Calu3 (cell line): ENCODE measurements at places on chromosomes 11 and 22.

DNA sequence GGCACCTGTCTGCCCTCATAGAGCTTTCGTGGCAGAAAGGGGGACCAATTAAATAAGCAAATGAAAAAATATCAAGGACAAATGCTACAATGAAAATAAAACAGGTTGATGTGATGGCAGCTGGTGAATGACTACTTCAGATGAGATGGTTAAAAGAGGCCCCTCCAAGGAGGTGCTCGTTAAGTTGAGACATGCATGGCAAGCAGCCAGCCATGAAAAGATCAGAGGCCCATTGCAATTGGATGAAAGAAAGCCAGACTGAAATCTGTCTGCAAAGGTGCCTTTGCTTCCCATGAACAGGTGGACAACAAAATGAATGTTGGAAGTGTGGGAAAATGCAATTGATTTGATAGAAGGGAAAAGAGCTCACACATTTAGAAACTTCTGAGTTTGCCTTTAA, 848 bp upstream of the TRPC6 start:
- no peak overlapping the region for H3K27ac ChIP-seq
- H3K4me3 ChIP-seq: no peak overlapping the region
- no peak for DNase-seq
- no peaks in the 10 kb centered on the region for H3K4me1 ChIP-seq

DNA sequence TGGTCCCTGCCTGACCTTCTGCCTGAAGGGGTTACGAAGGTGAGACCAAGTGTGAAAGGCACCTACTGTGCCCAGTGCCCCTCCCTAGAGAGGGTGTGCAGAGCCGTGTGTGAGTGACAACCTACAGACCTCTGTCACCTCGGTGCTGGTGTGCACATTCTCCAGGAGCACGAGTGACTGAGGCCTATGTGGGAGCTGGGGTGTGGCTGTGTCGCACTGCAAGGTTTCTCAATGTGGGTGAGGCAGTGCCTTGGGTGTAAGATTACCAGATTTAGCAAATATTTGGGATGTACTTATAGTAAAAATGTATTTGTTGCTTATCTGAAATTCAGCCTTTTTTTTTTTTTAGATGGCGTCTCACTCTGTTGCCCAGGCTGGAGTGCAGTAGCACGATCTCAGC, 5.6 kb downstream of the STARD10 start:
- no peaks in the 10 kb centered on the region for H3K27me3 ChIP-seq
- H3K4me3 ChIP-seq: no peak overlapping the region
- H3K27ac ChIP-seq: no peak overlapping the region
- peaks cover 10% of the 10 kb centered on the region for H3K4me1 ChIP-seq
- no peaks in the 10 kb centered on the region for H3K36me3 ChIP-seq
- no peak for DNase-seq

GRCh38 chr11:88603091-88603867, 265.7 kb upstream of the CTSC start:
- H3K4me3 ChIP-seq: no peak overlapping the region
- H3K36me3 ChIP-seq: no peaks in the 10 kb centered on the region
- H3K27ac ChIP-seq: no peak overlapping the region

DNA sequence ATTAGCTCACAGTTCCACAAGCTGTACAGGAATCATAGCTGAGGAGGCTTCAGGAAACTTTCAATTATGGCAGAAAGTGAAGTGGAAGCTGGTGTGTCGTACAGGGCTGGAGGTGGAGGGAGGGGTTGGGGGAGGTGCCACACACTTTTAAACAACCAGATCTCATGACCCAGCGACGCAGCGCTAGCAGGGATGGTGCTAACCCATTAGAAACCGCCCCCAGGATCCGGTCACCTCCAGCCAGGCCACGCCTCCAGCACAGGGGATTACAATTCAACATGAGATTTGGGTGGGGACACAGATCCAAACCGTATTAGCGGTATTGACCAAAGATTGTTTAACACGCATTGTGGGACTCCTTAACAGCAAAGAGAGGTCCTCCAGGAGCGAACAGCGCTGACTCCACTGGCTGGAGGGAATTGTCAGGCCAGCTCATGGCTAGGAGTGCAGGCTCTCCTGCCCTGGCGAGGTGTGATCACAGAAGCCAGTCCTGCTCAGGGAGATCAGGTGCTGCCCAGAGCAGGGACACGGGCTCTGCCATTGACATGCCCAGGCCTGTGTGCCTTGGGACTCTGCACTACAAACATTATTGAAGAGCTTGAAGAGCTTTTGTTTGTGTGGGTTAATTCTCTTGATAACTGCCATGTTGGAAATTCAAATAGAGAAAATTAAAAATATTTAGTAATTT, 215.3 kb downstream of the TBC1D22A start:
- DNase-seq: no peak
- no peaks in the 10 kb centered on the region for H3K4me1 ChIP-seq
- H3K27me3 ChIP-seq: no peaks in the 10 kb centered on the region
- no peaks in the 10 kb centered on the region for H3K36me3 ChIP-seq
- H3K27ac ChIP-seq: no peak overlapping the region
- no peak overlapping the region for H3K4me3 ChIP-seq

- H3K36me3 ChIP-seq: peaks cover 100% of the 10 kb centered on the region
- H3K4me3 ChIP-seq: peak overlapping the region; percentile 90
- peaks cover 16% of the 10 kb centered on the region for H3K27me3 ChIP-seq
- DNase-seq: no peak
- H3K27ac ChIP-seq: peak overlapping the region; percentile 99
Observed at GRCh38 chr11:65425971-65426838, 3.6 kb downstream of the NEAT1 start.

DNA sequence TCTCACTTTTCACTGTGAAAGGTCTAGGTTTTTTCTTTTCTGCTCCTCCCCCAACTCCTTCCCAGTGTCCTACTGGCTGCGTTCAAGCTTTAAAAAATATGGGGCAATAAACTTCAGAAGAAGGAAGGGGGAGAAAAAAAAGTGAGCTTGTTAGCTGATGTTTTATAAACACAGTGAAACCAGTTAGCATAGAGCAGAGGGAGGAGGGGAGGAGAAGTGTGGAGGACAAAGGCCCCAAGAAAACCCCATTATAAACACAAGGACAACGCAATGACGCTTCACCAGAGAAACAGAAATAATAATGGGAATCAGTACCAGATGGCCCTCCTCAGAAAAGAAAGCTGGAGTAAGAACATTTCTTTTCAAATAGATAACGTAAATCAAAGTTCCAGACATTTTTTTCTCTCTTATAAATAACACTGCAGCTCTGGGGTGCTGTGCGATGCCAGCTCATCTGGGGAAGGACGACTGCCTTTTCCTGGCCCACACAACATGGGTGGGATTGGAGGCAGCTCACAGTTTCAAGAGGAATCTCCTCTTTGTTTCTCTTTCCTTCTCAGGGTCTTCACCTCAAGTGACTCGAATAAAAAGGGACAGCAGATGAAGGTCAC, 235.4 kb upstream of the NARS2 start:
- H3K27me3 ChIP-seq: peaks cover 47% of the 10 kb centered on the region
- no peaks in the 10 kb centered on the region for H3K4me1 ChIP-seq
- no peak overlapping the region for H3K4me3 ChIP-seq
- DNase-seq: no peak
- H3K36me3 ChIP-seq: no peaks in the 10 kb centered on the region

GRCh38 chr11:68678031-68678441, 6.3 kb upstream of the GAL start:
- no peak overlapping the region for H3K4me3 ChIP-seq
- peaks cover 15% of the 10 kb centered on the region for H3K27me3 ChIP-seq
- no peak overlapping the region for H3K27ac ChIP-seq
- no peaks in the 10 kb centered on the region for H3K36me3 ChIP-seq
- DNase-seq: no peak

DNA sequence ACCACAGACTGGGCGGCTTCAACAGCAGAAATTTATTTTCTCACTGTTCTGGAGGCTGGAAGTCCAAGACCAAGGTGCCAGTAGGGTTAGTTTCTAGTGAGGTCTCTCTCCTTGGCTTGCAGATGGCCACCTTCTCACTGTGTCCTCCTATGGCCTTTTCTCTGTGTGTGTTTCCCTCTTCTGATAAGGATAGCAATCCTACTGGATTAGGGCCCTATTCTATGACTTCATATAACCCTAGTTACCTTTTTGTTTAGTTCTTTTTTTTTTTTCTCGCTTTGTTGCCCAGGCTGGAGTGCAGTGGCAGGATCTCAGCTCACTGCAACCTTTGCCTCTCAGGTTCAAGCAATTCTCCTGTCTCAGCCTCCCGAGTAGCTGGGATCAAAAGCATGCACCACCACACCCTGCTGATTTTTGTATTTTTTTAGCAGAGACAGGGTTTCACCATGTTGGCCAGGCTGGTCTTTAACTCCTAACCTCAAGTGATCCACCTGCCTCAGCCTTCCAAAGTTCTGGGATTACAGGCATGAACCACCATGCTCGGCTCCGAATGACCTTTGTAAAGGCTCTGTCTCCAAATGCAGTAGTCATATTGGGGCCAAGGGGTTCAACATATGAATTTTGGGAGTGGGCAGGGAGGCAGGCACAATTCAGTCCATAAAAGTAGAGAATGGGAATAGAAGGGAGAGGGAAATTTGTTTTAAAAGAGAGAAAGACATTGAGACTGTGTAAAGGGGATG, 25.5 kb upstream of the NNMT start:
- H3K4me3 ChIP-seq: no peak overlapping the region

DNA sequence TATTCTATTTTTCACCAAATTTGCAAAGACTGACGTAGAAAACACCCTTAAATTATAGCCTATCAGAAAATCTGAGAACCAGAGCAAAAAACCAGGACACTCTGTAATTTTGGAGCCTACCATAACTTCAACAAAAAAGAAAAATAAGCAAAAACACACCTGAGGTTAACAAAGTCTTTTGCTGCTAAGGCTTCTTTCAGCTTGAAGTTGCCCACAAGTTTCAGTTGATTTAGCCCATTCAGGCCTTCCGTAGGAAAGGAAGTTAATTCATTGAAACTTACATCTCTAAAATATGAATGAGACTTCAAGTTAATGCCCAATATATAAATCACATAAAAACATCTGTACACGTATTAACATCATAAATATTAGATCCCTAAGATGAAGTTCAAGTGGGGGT, 10.4 kb upstream of the CCDC34 start:
- no peaks in the 10 kb centered on the region for H3K36me3 ChIP-seq
- no peaks in the 10 kb centered on the region for H3K27me3 ChIP-seq
- peaks cover 17% of the 10 kb centered on the region for H3K4me1 ChIP-seq
- H3K27ac ChIP-seq: no peak overlapping the region

DNA sequence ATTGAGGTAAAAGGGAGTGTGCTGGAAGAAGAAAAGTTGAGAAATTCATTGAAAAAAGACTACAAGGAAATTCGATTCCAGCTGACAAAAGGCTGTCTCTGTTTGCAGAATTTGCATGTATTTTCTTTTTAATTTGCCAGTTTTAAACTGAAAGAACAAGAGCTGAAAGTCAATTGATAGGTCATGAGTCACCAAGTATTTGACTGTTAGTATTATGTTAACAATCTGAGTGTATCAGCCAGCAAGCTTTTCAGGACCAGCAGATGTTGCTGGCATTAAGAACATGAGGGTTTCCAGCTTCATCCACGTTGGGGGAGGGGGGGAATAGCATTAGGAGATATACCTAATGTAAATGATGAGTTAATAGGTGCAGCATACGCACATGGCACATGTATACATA, 726.7 kb downstream of the METTL15 start:
- H3K4me1 ChIP-seq: peaks cover 55% of the 10 kb centered on the region
- peaks cover 27% of the 10 kb centered on the region for H3K36me3 ChIP-seq
- DNase-seq: peak; percentile 35
- peak overlapping the region; percentile 96 for H3K27ac ChIP-seq
- no peaks in the 10 kb centered on the region for H3K27me3 ChIP-seq

DNA sequence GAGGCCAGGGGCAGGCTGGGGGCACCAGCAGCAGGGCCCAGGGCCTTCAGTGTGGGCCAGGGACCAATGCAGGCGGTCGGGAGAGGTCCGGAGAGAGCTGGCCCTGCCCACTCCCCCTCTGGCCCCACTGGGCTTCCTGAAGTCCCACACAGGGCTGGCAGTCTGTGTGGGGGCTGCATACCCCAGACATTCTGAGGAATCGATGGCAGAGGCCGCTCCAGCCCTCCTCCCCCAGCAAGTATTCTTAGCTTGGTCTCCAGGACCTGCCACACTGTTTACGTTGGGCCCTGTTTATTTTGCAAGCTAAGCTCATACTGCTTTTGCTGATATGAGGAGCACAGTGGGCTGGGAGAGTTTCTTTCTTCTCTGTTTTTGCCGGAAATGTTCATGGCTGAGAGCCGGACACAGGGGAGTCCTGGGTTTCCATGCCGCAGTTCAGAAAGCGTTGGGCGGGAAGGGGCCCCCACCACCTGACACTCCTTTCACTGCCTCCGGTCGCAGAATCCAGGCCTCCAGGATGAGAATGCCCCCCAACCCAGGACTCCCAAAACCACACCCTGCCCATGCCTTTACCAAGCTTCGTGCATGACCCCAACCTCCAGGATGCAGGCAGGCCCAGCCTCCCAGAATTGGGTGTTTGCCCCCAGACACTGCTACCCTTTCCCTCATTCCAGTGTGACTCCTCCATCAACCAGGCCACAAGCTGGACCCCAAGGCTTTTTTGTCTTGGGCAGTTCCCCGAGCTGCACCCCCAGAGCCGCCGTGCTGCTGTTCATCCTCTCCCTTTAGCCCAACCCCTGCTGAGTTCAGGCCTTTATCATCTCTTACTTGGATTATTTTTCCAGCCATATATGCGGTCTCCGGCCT, 81.8 kb upstream of the KCNQ1OT1 start:
- no peaks in the 10 kb centered on the region for H3K27me3 ChIP-seq
- H3K36me3 ChIP-seq: no peaks in the 10 kb centered on the region
- no peak overlapping the region for H3K4me3 ChIP-seq
- DNase-seq: peak; percentile 0
- no peak overlapping the region for H3K27ac ChIP-seq

DNA sequence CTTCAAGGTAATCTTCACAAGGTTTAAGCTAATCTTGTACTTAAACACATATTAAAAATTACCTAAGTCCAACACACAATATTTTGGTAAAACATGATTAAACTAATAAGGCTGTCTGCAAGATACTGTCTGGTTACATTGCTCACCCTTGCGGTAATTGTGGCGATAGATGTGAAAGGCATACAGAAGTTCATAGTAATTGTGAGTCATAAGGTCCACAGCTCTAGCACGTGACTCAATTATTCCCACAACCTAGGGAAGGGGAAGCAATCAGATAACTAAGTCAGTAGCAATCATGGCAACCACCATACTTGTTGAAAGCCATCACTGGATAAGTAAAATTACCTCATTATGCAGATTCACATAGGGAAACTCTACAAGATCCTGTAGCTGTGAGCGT, 30.5 kb upstream of the FNBP4 start:
- no peaks in the 10 kb centered on the region for H3K4me1 ChIP-seq
- DNase-seq: no peak
- H3K4me3 ChIP-seq: no peak overlapping the region
- H3K27ac ChIP-seq: no peak overlapping the region

GRCh38 chr11:3934658-3935057, 79.2 kb downstream of the STIM1 start:
- H3K36me3 ChIP-seq: no peaks in the 10 kb centered on the region
- no peaks in the 10 kb centered on the region for H3K27me3 ChIP-seq
- DNase-seq: no peak
- H3K27ac ChIP-seq: no peak overlapping the region
